ENCODE measurements at places on chromosomes 2 and 18. TPM values are rescaled to one million over a fixed set of nuclear protein-coding genes. Genes with fewer than 3 reads are reported as not detected.

DNA sequence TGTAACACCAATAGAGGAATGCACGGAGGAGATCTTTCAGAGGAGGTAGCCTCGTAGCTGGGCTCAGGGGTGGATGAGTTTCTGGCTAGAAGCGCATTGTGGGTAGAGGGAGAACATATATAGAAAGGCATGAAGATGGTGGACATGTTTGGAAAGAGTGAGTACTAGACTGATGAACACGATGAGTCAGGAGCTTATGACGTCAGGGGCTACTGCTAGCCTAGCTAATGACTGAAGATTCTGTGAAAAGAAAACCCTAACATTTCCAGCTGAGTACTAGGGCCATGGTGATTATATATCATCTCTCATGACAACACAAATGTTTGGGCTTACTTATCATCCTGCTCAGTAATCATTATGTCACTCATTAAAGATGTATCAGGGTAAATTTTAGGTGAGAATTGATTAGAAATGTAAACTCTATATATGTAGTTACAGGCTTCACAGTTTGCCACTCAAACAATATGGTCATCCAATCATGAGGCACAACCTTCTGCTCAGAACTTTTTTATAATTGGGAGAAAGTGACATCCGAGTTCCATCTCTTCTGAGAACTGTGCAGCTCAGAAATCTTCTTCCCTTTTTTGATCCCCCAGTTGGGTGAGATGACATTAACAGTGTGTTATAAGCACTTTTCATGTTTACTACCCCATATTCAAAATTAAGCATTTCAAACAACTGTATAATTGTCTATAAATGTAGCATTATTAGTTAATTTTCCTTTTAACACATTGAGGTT is 22.2 kb upstream of the IL1RN start:
- peak; percentile 75 for DNase-seq

DNA sequence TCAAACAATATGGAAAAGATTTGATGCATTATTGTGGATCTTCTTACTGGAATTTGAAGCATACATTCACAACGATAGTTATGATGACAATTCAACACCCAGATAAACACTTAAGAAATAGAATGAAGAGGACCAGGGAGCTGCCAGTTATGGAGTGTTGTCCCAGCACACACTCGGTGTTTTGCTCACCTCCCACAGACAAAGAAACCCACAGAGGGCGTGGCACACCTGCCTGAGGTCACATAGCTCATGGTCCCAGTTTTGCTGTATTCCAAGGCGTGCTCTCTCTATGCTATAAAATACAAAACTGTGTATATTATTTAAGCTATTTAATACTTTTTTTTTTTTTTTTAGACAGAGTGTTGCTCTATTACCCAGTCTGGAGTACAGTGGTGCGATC is 31.1 kb downstream of the EFR3B start:
- DNase-seq, result no peak

Gene ANKRD30BL
- total RNA-seq, result not detected

DNA sequence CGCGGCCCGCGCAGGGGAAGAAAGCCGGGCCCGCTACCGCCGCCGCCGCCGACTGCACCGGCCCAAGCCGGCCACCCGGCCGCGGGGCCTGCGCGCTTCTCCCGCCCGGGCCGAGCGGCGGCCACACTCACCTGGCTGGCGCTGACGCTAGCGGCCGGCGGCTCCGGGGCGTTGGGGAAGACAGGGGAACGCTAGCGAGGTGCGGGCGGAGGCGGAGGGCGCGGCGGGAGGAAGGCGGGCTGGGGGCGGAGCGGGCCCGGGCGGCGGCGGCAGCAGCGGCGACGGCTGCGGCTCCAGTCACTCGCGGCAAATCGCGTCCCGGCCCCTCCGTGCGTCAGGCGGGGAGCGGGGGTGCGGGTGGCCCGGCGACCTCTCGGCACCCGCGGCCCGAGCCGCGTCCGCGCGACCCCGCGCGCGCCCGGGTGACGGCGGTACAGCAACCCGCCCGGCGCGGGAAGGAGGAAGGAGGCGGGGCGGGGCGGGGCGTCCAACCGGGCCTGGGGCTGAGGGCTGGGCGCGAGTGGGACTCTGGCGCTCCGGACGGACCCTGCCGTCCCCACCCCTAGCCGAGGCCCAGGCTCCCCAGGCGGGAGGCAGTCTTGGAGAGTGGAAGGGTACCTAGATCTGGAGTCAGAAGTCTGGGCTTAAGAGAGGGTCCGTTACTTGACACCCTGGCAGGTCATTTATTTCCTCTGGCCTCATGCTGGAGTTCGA is at the start of gene SESTD1:
SESTD1 (minus strand) TSS at position 465 of the 714 bp plus-strand sequence. CDS start 72,991 bp downstream, outside the sequence.
- peak; percentile 53 for DNase-seq

- DNase-seq, result peak; percentile 33
Measured at GRCh38 chr2:196225213-196225612, 53.8 kb upstream of the STK17B start.

DNA sequence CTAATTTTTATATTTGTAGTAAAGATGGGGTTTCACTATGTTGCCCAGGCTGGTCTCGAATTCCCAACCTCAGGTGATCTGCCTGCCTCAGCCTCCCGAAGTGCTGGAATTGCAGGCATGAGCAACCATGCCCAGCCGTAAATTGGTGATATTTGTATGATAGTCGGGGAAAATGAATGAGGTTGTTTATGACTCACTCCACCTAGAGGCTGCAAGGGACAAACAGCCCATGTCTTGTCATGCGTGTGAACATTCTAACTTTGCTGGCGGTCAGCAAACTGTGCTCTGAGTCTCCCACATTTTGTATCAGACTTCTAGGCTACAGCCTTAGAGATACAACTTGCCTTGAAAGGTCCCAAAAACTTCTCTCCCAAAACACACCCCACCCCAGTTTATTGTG is 133.5 kb upstream of the DTNA start:
- no peak for DNase-seq

- peak; percentile 5 for DNase-seq
Measured at GRCh38 chr2:21042958-21043743, 722 bp downstream of the APOB start.

Gene BMP10
- not detected for total RNA-seq

- DNase-seq, result no peak
Measured at GRCh38 chr2:48695991-48696390, 59.5 kb downstream of the LHCGR start.

Gene QPCT
- 0.69 TPM for total RNA-seq

Gene ADAM17
- total RNA-seq, result 74.3 TPM

Gene PAX3
- total RNA-seq, result not detected

GRCh38 chr2:37831081-37831780 is 93.9 kb upstream of the RMDN2 start:
- DNase-seq, result no peak

DNA sequence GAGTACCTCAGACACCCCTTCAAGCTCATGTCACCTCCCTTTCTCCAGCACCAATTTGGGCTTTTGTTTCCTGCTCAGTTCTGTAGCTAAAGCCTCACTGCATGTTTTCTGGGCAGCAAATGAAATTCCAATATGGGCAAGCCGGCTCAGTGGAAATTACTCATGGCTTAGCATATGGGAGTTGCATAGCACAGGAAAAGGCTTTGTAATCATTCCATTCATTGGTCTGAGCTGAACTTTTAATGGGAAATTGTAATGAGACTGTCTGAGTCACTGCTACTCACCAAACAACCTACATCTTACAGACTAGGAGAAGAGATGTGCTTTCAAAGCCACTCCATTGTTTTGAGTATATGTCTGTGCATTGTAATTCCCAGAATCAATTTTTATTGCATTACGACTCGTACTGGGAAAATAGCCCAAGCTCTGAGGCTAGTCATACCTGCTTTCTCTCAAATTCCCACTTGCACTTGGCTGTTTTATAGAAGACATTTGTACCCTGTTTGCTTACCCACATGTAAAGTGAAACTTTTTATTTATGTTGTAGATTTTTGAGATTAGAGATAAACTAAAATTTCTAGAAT is 139.5 kb upstream of the LRATD1 start:
- DNase-seq, result peak; percentile 96

Gene GAREM2
- 0.16 TPM for total RNA-seq

Gene COL4A4
- total RNA-seq, result not detected

Gene ANO7
- total RNA-seq, result 2.5 TPM

DNA sequence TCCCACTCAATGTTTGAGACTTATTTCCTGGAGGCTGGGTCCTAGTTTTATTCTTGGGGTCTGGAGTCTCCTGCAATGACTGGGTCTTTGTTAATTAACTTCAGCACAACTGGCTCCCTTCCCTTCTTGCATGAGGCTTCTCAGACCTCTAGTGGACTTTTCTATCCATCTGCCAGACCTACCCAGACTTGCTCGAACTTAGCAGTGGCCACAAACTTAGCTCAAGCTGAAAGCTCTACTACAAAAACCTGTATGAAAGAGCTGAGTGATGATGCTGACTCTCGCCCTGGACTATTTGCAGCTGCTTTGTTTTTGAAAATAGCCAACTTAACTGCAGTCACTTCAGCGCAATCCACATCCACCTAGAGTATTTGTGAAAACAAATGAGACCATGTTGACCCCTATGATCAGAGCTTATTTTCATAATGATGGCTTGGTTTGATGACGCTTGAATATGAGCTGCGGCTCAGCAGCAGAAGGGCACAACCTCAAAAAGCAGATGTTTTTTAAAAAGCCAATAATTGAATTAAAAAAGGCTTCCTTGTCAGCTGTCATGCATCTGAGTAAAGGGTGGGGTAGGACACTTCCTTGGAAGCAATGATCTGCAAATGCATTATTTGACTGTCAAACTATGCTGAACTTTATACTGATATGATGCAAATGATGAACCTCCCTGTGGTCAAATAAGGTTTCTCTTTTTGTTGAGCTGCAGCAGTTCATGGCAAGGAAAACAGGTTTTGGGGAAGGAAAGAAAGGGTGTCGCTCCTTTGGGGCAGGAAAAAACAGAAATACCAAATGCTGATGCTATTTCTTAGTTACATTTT is 10.6 kb upstream of the ANXA4 start:
- DNase-seq, result no peak

DNA sequence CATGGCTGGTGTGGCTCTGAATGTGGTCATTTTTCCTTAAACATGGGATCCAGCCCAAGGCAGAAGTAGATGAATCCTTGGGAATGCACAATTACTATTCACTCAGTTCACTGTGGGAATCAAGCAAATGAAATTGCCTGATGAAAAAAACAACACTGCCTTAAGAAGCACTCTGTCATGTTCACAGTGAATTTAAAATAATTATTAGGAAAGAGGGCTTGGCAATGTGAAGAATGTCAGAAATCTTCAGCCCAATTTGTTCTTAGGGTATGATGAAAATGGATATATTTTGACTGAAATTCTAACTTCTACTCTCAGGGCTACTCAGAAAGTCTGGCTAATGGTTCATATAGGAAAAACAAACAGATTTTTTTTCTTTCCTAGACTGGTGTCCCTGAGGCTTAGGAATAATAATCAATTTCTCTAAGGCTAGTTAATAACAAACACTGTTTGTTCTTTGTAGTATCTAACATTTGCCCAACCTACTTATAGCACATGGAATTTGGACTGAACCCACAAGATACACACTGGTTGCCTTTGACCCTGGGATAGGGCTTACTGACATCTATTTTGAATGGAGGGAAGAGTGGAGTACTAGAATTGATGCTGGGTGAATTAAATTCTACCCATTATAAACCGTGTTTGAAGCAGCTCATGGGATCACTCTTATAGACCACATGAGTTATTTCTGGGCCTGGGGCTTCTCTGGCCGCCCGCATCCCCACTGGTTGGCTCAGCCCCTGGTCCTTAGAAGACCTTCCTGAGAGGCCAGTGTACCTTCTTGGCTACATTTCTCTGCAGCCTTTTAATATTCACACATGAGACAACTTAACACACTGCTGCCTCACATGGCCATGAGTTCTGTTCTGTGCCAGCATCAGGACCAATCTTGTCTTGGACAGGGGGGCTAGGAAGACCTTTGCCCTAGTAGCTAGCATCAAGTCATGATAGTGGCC is 8.3 kb upstream of the MRPL33 start:
- no peak for DNase-seq

- DNase-seq, result no peak
Measured at GRCh38 chr2:204505488-204505887, 39.8 kb upstream of the PARD3B start.

Gene FAM161A
- 1.8 TPM for total RNA-seq

Gene SLC19A3
- total RNA-seq, result 0.35 TPM

- DNase-seq, result no peak
Measured at GRCh38 chr2:195730912-195731311, 73.9 kb downstream of the SLC39A10 start.

DNA sequence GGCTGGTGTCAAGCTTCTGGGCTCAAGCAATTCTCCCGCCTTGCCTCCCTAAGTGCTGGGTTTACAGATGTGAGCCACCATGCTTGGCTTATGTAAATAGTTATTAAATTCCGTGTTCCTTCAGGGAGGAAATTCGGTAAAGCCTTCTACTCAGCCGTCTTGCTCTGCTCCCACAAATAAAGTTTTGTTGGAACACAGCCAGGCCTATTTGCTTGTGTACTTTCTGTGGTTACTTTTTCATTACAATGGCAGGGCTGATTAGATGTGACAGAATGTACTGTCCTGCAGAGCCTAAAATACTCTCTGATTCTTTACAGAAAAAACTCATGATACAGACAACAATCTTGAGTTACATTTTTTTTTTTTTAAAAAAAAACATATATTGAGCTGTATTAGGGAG is 68.8 kb upstream of the TACR1 start:
- no peak for DNase-seq

Gene TLX2
- total RNA-seq, result not detected

- no peak for DNase-seq
Measured at GRCh38 chr2:25806941-25807340, 71.3 kb downstream of the ASXL2 start.

- DNase-seq, result no peak
Measured at GRCh38 chr2:228675646-228676045, 494.2 kb upstream of the SPHKAP start.

Gene LIMS1
- total RNA-seq, result 108 TPM

DNA sequence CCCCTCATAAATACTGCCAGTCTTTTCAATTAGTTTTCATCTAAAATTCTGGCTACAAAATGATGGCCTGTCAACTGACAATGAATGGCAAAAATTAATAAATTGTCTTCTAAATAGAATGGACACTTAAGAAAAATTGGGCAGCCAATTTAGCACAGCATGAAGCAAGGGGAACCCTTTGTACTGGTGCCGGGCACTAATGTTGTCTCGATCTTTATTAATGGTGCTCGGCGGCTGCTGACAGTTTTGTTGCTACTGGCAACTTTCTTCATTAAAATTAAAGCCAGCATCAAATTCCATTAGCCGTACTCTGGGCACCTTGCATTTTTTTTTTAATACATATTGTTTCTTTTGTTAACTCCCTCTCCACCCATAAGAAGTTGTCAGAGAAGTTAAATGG is 309.3 kb downstream of the GBX2 start:
- no peak for DNase-seq
